ENCODE measurements at places on chromosomes 1 and 21.
A peak's percentile ranks its signal among the peaks of the same experiment; 100 is the strongest.

DNA sequence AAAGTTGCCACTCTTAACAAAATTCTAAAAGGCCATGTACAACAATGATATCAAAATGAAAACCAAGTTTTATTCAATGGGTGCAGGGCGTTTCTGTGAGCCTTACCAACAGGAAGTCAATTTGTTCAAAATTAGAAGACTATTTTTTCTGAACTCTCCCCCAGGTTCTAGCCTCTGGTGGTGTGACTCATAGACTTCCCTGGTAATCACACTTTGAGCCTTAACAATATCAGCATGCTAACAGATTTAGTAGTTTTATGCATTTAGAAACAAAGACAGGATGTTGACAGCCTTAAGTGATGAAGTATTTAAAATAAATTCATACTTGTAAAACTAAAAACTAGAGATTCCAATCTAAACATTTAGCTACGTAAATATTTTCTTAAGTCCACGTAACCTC lies 88.4 kb downstream of the LRRC8C start:
- DNase-seq, result peak; percentile 47

- peak; percentile 92 for DNase-seq
Measured at GRCh38 chr1:156892190-156893047, 1.1 kb upstream of the PEAR1 start.

DNA sequence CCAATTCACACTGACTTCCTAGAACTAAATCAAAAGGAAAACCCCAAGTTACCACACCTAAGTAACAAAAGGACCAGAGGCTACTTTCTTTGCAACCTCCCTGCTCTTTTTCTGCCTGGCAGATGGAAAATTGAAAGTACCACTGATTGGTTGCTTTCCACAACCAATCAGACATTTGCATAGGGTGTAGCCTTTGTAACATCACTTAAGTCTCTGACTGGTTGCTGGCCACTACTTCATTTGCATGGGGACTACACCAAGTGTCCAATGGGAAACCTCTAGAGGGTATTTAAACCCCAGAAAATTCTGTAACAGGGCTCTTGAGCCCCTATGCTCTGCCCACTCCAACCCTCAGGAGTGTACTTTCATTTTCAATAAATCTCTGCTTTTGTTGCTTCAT lies 365.0 kb downstream of the LTN1 start:
- no peak for DNase-seq

- DNase-seq, result no peak
Measured at GRCh38 chr1:151504252-151504651, 6.9 kb upstream of the CGN start.

- no peak for DNase-seq
Measured at GRCh38 chr1:218904416-218904815, 269.3 kb upstream of the LYPLAL1 start.

DNA sequence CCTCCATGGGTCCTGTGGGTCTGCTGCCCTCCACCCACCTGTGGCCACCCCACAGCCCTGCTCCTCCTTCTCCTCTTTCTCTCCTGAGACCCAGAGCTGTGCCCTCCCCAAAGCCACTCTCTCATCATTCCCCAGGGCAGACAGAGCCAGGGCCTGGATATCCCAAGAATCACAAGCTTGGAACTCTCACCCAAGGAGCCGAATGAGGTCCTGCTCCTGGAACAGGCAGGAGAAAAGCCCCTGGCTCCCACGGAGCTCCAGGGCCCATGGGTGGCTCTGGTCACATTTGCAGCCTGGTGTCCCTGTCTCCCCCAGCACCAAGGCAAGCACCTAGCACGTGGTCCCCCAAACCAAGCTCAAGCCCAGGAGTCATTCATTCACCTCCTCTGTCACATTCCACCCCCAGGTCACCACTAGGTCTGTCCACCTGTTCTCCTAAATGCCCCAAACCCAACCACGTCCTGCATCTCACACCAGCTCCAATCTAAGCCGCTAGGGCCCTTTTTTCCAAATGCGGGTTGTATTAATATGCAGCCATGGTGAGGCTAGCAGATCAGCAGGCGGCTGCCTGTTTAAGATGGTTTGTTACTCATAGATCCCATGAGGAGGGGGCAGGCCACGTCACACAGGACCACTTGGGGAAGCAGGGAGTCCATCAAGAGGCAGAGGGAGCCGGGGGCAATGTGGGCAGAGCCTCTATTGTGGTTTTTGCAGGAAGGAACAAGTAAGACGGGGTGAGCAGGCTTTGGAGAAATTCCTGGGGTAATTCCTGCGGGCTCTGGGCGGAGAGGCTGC lies 215.5 kb upstream of the VAMP3 start:
- no peak for DNase-seq

GRCh38 chr1:16191916-16192546 lies 20.4 kb downstream of the ARHGEF19 start:
- no peak for DNase-seq

DNA sequence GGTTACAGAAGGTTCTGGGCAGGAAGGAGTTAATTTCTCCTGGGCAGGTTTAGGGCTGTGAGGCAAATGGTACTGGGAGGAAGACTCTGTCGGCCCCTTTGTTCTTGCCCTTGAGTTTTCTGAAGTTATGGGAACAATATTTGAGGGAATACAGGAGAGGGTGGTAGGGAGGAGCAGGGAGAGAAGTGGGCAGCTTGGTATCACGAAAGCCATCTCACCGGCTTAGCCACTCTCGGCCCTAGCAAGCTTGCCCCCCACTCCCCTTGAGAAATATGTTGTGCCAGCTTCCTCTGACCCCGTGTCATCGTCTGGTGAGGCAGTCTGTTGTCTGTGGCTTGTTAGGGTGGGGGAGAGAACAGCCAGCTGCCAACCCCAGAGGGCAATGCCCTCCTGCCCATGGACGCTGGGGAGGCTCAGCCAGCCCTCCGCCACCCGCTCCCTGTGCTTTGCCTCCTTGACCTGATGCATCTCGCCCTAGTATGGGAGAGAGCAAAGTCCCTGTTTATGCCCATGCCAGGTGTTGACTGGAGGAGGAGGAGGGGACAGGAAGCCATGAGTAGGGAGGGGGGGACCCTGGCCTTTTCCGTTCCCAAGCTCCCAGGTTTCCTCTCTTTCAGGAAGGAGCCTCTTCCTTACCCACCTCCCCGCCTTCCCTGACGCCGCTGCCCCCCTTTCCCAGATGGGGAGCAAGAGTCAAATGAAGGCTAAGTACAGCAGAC lies 1.2 kb downstream of the EFNA1 start:
- DNase-seq, result no peak

DNA sequence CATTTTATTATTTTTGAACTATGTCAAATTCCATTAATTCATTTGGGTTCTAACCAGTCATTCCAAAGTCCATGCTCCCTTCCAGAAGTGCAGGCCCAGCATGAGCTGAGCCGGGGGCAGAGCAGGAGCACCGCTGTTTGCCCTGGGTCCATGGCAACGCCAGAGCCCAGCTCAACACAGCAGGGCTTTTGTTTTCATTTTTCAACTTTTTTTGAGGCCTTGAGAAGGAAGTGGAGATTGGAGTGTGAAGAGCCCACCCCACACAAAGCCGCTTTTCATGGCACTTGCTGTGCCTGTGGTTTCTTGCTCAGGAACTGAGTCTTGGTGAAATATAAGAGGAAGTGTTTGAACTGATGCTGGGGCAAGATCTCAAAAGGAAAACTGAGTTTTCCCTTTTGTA lies 13.2 kb upstream of the PRMT2 start:
- no peak for DNase-seq

DNA sequence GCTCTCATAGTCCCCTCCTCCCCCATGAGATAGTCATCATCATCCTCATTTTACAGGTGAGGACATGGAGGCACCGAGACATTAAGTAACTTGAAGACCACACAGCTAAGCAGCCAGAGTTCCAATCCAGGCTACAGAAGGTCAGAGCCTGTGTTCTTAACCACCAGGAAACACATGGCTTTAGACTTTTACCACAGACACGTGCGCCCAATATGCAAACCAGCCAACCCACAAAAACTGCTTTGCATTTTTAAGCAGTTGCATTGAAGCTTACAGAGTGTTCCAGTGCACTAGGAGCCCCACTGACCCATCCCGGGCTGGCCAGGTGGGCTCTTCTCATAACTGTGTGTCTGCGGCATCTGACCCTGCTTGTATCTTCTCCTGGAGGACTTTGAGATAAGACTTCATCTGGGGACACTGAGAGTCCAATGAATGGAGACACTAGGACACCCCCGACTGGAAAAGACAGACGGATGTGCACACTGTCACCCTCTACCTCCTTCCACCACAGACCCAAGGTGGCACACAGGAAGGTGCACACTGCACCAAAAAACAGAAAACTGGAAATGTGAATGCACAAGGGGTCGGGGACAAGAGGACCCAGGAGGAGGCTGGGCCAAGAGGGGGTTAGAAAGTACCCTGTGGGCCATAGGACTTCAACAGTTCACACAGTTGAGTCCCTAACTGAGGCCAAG lies 56.4 kb downstream of the ETS2 start:
- DNase-seq, result no peak

- DNase-seq, result peak; percentile 49
Measured at GRCh38 chr1:58773406-58773840, 10.4 kb downstream of the JUN start.

DNA sequence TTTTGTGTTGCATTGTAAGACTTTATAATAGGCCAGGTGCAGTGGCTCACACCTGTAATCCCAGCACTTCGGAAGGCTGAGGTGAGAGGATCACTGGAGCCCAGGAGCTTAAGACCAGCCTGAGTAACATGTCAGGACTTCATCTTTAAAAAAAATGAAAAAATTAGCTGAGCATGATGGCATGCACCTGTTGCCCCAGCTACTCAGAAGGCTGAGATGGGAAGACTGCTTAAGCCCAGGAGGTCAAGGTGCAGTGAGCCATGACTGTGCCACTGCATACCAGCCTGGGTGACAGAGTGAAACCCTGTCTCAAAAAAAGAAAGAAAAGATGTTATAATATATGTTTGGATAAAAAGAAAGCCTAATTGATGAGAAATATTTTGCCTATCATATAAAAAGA lies 34.9 kb downstream of the HMCN1 start:
- DNase-seq, result no peak

DNA sequence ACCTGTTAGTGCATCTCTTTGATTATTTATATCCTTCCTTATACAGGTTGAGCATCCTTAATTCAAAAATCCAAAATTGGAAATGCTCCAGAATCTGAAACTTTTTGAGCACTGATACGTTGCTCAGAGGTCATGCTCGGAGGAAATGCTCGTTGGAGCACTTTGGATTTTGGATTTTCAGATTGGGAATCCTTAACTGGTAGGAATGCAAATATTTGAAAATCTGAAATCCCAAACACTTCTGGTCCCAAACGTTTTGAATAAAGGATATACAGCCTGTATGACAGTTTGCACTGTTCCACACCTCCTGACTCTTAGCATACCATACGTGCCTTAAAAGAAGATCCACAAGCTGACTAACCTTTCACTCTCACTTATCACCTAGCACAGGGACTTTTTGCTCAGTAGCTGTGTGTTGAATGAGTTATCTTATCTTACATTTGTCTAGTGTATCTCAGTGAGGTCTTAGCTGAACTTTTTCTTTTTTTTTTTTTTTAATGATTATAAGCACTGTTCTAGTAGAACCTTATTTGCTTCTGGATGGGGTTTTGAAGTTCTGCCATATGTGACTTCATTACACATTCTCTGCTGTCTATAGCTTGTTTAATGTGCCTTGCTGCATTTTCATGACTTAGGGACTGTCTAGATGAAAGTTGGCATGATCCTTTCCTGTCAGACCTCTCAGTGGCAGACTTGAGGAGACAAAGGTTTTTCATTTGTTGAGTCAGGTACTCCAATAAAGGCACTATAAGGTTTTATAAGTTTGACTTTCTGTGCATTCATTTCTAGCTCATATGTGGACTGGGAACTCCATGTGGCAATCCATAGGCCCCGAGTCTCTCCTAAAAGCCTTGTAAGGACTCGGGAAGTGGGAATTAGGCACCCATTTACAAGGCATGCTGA lies 21.6 kb downstream of the PTGFRN start:
- no peak for DNase-seq

GRCh38 chr1:1407636-1408318 lies 684 bp upstream of the MRPL20 start:
- DNase-seq, result peak; percentile 78

GRCh38 chr1:96367791-96368190 lies 353.8 kb upstream of the PTBP2 start:
- DNase-seq, result no peak

GRCh38 chr1:206415942-206416341 lies 54.3 kb upstream of the IKBKE start:
- no peak for DNase-seq

DNA sequence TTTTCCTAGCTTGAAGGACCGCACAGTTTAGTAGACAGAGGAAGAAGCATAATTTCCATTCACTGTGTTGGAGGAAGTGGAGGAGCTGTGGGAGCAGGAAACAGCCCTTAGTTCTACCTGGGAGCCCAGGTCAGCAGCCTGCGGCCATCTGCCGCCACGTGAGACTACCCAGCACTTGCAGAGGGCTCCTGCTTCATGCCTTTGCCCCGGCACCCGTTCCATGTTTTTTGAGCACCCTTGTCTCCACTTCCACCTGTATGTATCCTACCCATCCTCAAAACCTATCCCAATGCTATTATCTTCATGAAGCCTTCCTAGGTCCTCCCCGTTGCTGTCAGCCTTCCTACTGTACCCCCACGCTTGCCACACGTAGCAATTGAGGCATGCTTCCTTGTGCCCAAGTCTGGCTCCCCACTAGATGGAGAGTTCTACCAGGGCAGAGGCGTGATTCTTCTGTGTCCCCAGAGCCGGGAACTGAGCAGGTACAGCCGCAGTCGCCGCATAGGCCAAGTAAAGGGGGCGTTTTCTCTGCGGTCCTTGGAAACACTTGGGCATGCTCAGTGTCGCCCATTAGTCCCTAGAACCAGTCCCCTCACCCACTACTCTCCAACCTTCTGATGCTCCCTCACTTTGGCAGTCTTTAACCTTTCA lies 1.9 kb downstream of the SLC6A9 start:
- DNase-seq, result no peak

GRCh38 chr1:202564958-202565495 lies 145.2 kb downstream of the SYT2 start:
- no peak for DNase-seq

DNA sequence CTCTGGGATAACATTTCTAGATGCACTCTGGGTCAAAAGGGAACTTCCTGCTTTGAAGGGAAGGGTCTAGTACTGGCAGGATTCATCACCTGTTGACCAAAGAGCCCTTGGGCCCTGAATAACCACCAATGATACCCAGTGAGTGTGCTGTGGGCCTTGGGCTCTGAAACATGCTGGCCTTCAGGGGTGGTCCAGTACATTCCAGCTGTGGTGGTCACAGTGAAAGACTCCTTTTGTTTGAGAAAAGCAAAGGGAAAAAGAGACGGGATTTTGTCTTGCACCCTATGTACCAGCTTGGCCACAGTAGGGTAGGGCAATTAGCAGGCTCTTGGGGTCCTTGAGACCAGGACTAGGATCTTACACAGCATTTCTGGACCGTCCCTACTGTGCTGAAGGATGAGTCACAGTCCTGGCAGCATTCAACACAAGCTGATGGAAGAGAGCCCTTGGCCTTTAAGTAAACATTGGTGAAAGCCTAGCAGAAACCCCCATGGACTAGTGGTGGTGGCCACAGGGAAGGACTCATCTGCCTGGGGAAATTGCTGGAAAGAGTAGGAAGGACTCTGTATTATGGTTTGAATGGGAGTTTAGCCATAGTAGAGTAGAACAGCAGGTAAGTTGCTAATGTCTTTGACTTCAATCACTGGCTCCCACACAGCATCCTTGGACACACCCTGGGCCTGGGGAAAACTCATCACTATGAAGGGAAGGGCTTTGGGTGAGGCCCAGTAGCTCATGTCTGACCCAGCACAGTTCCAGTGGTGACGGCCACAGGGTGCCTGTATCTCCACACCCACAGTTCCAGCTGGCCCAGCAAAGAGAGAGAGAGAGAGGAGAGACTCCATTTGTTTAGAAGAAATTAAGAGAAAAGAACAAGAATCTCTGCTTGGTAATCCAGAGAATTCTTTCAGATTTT lies 87.5 kb downstream of the COL24A1 start:
- DNase-seq, result peak; percentile 26

All from mesenchymal stem cell (in vitro differentiated cells and primary cell).